ENCODE measurements at places on chromosomes 11 and 22.

GRCh38 chr22:19723983-19724827 is 866 bp downstream of the GP1BB start:
- peak; percentile 59 for DNase-seq

DNA sequence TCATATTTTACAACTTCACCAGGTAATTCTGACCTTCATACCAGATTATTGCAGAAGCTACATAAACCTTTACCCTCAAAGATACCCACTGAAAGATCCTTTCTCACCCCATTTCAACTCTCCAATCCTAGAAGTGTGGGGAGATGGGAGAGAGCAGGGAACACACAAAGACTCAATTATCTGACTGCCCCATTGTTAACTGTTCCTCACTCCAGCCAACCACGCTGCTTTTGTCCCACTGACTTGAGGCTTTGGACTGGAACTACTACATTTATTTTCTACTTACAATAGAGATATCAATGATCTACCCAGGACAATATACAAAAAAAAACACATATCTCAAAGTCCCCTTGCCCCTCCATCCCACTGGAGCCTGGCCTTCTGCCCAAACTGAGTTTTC is 44.7 kb upstream of the SLN start:
- DNase-seq = no peak

DNA sequence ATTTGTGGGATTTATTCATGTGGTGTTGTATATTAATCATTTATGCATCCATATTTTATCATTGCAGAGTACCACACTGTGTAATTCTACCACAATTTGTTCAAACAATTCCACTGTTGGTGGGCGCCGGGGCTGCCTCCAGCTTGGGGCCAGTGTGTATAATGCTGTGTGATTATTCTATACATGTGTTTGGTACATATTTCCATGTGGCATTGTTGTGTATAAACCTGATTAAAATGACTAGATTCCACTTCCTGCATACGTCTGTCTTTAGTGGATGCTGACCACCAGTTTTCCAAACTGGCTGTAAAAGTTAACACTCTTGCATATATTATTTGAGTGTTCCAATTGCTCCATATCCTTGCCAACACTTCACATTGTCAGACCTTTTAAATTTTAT is 1213.8 kb downstream of the TBC1D22A start:
- no peak for DNase-seq

- no peak for DNase-seq
These were observed 56.8 kb downstream of the IGLL5 start for GRCh38 chr22:22944268-22944985.

GRCh38 chr11:120400564-120401364 is 64.6 kb downstream of the ARHGEF12 start:
- DNase-seq = no peak

Data from neural crest cell (in vitro differentiated cells).